ENCODE measurements at places on chromosomes 1 and 21.

DNA sequence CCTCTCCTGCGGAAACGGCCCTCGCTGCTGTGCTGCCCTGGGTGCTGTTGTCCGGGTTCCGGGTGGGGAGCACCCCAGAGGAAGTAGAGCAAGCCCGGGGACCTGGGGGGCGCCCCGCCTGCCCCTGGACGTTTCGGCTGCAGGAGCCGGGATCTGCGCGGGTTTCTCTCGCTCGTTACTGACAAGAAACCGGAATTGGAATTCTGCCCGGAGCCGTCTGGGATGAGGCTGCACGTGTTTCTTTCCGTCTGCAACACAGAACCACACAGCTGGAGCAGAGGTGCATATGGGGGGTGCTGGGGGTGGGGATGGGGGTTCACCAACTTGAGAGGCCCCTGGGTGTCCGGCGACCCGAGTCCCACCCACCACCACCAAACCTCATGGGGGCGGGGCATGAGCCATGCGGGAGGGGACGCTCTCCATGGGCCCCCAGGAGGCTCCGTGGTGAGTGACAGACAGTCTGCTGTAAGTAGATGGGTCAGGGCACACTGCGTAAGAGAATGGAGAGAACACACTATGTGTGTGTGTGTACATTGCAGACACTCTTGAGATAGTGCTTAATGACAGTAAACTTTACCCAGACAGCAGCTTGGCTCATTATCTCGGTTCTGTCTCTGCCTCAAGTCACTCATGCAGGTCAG, 261.4 kb upstream of the C1orf174 start:
- DNase-seq: no peak

DNA sequence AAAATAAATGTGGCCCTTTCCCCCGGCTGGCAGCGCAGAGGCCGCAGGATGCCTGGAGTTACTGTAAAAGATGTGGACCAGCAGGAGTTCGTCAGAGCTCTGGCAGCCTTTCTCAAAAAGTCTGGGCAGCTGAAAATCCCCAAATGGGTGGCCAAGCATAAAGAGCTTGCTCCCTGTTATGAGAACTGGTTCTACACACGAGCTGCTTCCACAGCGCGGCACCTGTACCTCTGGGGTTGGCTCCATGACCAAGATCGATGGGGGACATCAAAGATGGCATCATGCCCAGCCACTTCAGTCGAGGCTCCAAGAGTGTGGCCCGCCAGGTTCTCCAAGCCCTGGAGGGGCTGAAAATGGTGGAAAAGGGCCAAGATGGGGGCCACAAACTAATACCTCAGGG, 95.9 kb downstream of the LRIG2 start:
- no peak for DNase-seq

DNA sequence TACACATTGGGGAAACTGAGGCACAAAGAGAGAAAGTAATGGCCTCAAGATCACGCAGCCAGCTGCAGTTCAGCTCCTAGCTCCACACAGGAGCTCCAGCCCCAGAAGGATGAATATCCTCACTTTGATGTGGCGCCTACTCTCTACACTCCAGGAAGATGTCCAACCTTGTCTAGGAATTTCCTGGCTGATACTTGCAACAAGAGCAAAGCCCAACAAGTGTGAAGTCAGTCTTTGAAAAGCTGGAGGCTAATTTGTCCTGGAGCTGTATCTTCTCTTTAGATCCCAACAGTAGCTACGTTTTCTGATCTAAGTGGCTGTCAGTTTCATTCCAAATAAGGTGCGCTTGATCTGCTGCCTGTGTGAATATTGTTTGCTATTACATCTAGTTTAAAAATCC, 344.9 kb downstream of the PTPRU start:
- no peak for DNase-seq

DNA sequence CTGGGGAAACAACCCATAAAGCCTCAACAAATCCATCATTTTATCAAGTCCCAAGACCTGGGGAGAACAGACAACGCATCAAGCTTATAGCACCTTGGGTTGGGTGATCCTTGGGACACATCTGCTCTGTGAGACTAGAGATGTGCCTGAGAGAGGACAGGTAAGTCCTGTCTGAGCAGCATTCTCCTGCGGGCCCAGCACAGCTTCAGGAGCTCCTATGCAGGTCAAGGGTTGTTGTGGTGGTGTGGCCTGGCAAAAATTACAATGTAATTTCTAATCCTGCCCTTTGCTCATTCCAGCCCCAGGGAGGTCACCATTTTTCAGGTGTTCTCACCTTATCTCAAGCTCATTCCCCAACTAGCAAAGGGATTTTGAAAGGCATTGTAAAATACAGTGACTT, 608.1 kb upstream of the CAMK1G start:
- no peak for DNase-seq

- DNase-seq: no peak
These were observed 28.8 kb upstream of the DIPK1A start for GRCh38 chr1:92989936-92990583.

GRCh38 chr1:42133809-42134526, 19.2 kb upstream of the GUCA2B start:
- no peak for DNase-seq

- DNase-seq: no peak
These were observed 74.6 kb downstream of the DMRTA2 start for GRCh38 chr1:50348449-50349241.

- no peak for DNase-seq
These were observed 82.2 kb downstream of the NIBAN1 start for GRCh38 chr1:184892116-184892515.

All from effector CD8-positive, alpha-beta T cell (primary cell).